NK-92 treated with Interleukin-12 subunit alpha and Interleukin-12 subunit beta, amount 100 ng/mL, for 24 hours (cell line): ENCODE measurements at places on chromosomes 13 and 19.

- no peak for DNase-seq
Observed at GRCh38 chr19:21092109-21092508, 10.1 kb downstream of the ZNF714 start.

- DNase-seq = no peak
Observed at GRCh38 chr13:81683521-81683920, 1342.6 kb upstream of the SPRY2 start.

DNA sequence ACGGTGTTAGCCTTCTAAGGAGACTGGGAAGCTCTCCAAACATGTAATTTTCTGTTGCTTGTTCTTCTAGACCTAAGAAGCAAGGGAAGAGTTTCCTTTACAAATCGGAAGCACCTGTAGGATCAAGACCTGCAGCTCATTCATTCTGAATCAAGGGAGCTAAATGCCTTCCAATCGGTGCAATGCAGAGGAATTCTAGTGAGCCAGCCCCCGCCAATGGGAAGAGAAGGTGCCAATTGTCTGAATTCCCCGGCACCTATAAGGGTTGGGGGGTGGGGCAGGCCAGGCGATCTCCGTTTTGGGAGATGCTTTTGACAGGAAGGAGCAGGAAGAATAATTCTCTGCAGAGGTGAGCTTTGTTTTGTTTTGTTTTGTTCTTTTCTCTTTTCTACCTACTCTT, 7.1 kb upstream of the NLRP13 start:
- no peak for DNase-seq

DNA sequence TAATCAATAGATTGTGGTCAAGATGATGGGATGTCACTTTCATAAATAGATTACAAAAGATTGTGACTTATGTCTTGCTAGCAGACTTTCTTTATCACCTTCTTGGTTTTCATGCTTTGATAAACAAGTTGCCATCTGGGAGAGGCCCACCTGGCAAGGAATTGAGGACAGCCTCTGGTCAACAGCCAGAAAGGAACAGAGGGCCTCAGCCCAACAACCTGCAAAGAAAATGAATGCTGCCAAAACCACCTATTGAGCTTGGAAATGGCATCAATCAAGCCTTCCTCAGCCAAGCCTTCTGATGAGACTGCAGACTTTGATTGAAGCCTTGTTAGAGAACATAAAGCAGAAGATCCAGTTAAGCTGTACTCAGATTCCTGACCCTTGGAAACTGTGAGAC, 288.6 kb downstream of the SPRY2 start:
- DNase-seq = no peak

- DNase-seq = no peak
Observed at GRCh38 chr13:110801044-110801443, 87.5 kb downstream of the ING1 start.

DNA sequence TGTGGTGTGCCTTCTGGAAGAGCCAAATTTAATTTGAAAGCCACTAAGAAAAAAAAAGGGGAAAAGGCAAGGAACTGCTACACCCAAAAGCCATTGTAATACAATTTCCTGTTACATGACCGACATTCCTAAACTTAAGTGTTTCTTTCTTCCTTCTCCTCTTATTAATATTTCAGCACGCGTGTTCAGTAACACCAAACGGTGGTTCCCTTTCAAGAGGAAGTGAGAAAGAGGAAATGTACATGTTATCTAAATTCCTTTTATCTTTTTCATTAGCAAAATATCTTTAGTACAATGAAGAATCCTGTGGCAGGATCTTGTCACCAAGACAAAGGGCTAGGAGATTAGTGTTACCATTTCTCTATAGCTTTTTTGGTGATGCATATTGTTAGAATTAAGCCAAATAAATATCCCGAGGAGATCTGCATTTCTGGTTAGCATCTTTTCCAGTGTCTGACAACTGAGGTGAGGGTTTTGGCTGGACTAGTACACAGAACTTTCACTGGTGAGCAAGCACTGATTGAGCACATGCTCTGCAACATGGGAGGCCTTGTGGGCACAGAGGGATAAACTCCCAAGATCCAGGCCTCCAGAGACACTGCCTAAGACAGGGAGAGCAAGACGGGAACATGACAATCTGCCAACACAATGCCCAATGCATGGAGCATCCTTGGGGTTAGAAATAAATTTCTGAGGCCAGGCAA, 22.1 kb downstream of the LATS2 start:
- DNase-seq = no peak

- DNase-seq = no peak
Observed at GRCh38 chr19:50663482-50663790, 14.2 kb downstream of the C19orf81 start.

GRCh38 chr13:99366075-99366987, 59.1 kb upstream of the GPR183 start:
- DNase-seq = no peak
